ENCODE measurements at places on chromosomes 1 and 21.
A peak's percentile ranks its signal among the peaks of the same experiment; 100 is the strongest.

DNA sequence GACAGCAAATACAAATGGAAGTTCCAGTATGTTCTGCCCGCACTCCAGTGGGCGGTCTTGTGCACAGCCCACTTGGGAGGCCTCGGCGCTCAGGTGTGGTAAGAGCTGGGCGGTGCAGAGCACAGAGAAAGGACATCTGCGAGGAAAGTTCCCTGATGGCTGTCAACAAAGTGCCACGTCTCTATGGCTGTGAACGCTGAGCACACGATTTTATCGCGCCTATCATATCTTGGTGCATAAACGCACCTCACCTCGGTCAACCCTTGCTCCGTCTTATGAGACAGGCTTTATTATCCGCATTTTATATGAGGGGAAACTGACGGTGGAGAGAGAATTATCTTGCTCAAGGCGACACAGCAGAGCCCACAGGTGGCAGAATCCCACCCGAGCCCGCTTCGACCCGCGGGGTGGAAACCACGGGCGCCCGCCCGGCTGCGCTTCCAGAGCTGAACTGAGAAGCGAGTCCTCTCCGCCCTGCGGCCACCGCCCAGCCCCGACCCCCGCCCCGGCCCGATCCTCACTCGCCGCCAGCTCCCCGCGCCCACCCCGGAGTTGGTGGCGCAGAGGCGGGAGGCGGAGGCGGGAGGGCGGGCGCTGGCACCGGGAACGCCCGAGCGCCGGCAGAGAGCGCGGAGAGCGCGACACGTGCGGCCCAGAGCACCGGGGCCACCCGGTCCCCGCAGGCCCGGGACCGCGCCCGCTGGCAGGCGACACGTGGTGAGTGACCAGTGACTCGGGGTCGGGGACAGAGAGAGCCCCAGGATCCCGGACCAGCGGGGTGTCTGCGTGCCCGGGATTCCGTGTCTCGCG lies at the start of gene IL12RB2:
TSS of gene IL12RB2 (plus strand) at position 623 of the 810 bp plus-strand sequence. CDS start 12,496 bp downstream, outside the sequence.
- no peak for DNase-seq

DNA sequence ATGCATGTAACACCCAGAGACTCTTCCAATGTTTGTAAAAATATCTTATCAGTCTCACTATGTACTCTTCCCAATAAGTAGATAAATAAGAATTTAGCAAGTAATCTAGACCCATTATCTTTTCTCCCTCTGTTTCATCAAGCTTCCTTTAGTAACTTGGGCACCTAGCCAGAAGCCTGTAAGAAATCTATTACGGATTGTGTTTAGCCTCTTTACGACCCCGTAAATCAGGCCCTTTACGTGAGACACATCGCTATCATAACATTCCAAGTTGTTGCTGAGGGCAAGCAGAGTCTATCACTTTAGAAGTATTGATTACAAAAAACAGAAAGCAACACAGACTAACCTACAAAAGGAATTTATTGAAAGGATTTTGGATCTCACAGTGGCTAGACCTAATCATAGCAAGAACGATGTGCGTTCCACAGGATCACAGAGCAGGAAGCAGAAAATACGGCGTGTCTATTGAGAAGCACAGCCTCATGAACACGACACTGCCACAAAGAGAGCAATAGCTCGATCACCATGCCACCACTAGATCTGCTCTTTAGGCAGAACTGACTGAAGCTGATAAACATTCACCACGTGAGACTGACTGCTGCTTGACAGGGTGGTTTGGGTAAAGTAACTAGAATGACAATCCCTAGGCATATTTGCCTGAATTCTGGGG lies 922.1 kb downstream of the AMY1C start:
- no peak for DNase-seq

GRCh38 chr1:183832459-183832858 lies 27.5 kb downstream of the RGL1 start:
- DNase-seq, result no peak

- DNase-seq, result no peak
Observed at GRCh38 chr1:234858722-234859121, 248.7 kb upstream of the IRF2BP2 start.

DNA sequence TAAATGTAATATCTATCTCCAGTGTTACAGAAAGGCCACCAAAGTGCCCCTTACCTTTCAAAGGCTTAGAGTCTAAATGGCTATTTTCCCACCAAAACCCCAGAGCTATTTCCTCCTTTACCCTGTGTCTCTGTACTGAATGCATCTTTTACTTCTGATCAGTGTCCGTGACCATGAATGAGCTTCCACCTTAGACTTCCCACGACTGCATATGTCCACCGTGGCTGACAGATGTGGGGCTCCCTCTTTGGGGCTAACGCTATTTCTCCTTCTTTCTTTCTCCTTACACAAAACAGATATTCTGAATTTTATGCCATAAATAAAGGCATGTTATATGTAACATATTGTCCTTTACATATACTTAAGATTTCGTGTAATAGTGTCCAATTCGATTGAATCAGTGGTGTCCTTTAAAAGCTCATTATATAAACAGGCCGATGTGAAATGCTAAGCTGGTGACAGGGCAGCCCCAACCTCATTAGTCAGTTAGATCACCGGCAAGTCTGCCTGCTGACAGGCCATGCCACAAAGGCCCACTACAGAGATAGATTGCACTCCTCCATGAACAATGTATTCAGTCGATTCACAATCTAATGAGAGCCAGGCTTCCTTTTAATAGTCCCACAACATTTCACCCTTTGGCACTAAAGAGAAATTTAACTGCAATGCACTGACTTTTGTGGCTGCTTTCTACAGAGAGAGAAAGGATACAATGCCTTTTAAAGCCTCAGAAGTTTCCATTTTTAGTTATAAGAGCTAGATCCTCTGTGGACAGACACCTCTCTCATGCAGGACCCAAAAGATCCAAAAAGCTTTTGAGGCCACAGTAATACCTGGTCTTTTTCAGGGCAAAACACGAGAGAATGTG lies 297.9 kb downstream of the PCP4 start:
- no peak for DNase-seq

GRCh38 chr1:48030696-48031365 lies 33.6 kb upstream of the TRABD2B start:
- no peak for DNase-seq

GRCh38 chr1:101120868-101121267 lies 95.3 kb upstream of the DPH5 start:
- DNase-seq, result no peak

DNA sequence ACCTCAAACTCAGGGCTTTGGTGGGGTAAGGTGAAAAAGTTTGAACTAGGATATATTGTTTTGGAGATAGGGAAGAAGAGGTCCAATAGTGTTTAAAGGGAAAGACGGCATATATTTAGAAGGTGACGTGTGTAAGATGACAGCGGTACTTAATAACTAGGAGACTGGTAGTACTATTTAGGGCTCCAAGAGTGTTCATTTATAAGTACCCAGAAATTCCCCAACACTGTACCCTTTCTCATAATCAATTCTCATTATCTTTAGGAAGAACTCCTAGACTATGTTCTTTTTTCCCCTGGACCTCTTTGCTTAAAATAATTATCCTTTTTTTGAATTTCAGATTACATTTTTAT lies 1.5 kb downstream of the LYPLAL1 start:
- DNase-seq, result no peak

DNA sequence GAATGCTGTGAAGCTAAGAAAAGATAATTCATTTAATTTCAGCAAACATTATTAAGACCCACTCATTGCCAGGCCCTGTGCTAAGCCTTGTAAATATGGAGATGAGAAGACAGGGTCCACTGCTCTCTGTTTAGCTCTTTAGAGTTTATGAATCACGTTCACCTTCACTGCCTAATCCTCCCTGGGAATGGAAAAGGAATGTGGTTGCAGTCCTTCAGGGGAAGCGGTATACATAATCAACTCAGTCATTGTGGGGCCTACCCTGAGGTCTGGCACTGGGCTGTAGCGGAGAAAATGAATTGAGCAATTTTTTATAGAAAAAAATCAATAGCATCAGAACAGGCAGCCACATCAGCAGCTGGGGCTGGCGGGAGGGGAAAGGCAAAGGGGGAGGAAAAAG lies 412.1 kb upstream of the NFIA start:
- DNase-seq, result peak; percentile 50

- DNase-seq, result no peak
Observed at GRCh38 chr1:2193514-2194281, 874 bp downstream of the FAAP20 start.

GRCh38 chr1:234639961-234640360 lies 30.0 kb upstream of the IRF2BP2 start:
- no peak for DNase-seq

DNA sequence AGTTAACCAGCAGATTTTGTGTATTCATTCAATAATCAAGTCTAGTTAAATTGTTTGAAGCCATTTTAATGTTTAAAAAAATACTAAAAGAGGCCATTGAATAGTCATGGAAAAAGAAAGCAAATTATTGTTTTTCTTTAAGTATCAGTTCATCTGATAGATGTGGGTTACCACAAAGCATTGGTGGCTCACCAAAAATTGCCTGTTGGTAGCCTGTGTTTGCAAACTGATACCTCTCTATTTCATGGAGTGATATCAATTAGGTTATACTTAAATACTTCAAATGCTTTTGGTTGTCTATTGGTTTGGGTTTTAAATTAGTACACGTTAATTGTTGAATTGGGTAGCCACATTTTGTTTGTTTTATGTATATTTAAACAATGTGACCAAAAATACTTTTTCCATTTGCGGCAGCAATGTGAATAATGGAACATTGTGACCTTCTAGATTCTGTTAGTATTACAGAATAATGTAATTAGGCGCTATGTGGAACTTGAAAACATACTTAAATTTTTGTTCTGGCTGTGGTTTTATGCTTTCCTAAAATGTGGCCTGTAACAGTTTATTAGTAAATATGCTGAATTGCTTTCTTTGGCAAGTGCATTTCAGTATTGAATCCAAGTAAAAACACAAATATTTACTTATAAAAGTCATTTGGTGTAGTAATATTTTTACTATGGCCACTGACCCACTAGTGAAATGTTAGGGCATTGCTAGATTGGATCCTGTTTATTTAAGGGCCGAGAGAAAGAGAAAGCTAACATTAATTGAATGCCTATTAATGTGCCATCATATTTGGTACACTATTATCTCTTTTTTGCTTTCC lies 37.1 kb upstream of the NBL1 start:
- no peak for DNase-seq

DNA sequence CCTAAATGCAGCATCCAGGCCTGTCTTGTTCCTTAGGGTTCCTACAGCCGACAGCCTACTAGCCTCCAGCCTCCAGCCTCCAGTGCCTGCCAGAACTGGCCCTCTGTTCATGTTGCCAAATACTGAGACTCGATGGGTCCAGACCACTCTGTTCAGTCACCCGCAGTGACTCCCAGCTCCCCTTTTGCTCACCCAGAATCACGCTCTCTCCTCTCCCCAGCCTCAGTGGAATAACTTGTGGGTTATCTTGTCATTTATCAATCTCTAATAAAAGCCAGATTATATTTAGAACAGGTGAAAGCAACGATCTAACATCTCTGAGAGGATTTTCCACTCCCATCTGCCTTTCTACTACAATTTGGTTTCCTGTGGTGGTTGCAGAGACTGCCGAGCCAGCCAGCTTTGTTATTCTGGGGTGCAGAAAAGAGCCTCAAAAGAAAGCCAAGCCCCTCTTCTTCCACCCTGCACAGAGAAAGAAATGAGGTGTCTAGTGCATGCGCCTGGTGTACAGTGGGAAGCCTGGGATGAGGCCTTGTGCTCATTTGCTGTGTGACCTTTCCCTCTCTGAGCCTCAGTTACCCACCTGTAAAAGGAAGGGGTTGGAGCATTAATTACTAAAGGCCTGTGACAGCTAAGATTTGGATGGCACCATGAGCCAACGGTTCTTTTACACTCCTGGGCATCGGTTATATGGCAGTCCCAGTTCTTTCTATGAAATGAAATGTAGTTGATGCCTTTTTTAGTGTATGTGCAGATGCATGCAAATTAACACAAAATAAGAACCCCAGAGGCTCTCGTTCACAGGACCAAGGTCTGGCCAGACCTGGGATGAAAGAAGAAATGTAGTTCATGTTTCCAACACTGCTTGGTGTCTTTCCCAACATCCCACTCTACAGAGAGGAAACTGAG lies 42.9 kb upstream of the ID3 start:
- DNase-seq, result no peak

- DNase-seq, result no peak
Observed at GRCh38 chr1:233315718-233316301, 11.7 kb upstream of the MAP3K21 start.

- DNase-seq, result no peak
Observed at GRCh38 chr1:224615861-224616755, at the start of gene CNIH3. TSS of gene CNIH3 (plus strand) at chr1:224616317. CDS start at chr1:224617175, 858 bp downstream.

- DNase-seq, result peak; percentile 50
Observed at GRCh38 chr1:214475746-214476145, 75.7 kb downstream of the PTPN14 start.

DNA sequence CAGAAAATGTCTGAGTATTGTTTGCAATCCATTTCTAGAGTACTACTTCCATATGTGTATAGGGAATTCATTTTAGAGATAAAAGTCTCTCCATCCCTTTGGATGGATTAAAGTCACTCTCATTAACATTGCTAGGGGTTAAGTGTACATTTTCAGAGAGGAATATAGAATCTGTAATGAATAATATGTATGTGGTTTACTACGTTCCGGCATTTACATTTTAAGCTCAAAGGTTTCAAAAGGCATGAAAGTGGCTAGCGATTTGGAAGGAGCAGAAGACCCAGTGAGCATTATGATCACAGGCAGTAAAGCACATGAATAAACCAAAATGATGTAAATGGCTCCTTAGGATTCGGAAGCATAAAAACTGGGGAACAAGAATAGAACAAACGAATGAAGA lies 123.0 kb downstream of the DSCAM start:
- DNase-seq, result no peak

DNA sequence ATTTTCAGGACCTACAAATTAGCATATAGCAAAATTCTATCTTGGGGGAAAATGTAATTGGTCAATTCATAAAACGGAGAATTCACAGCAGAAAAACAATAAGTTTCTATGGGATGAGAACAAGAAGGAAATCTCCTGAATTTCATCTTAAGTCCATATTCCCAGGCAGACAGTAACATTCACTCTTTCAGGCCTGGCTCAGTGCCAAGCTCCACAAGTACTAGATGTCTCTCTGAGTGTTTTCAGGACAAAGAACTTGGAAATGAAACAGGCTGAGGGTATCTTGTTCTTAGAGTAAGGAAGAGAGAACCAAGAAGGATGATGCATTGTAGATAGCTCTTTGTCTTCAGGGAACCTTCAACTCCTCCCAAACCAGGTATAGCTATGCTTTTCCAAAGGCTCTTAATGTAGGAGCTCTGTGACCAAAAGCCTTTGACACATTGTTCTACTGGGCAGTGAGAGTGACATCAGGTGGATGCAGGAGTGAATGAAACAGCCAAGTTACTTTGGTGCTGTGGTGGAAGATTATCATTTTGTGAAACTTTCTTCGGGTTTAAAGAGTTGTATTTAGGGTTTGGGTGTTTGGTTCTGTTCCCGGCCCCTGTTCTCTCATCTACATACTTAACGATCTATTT lies 298.3 kb downstream of the GPATCH2 start:
- no peak for DNase-seq

DNA sequence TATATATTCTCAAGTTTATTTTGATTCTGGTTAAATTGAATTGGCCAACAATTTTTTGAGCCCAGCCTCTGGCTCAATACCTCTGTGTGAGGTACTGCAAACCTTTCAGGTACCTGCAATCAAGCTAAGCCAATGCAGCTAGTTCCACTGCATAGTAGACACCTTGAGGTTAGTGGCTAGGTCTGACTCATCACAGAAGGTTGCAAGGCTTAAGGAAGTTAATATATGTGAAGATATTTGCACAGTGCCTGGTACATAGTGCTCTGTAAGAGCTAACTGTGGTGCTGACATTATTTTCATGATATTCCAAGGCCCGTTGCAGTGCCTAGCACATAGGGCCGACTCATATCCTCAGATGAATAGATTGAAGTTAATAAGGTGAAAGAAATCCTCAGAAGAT lies 330.5 kb upstream of the KAZN start:
- no peak for DNase-seq

- peak; percentile 72 for DNase-seq
Observed at GRCh38 chr1:170680428-170680827, 16.5 kb downstream of the PRRX1 start.

- DNase-seq, result no peak
Observed at GRCh38 chr1:154747380-154747739, 122.7 kb downstream of the KCNN3 start.
